ENCODE measurements at places on chromosomes 11 and 22.
A peak's percentile ranks its signal among the peaks of the same experiment; 100 is the strongest.

DNA sequence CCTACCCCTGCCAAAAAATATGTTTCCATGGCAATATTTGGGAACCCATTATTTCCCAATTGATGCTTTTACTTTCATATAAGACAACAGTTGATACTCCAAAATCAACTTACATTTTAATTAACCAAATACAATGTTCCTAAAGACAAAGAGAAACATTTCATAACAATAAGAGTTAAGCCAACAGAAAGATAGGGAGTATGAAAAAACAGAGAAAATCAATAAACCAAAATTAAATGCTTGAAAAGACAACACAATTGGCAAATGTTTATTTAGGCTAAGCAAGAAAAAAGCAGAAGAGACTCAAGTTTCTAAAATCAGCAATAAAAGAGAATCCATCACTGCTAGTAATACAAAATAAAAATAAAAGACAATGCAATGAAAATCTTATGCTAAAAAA is 123.1 kb upstream of the VPREB1 start:
- DNase-seq, result no peak

GRCh38 chr11:46896719-46897406 is 21.5 kb downstream of the LRP4 start:
- DNase-seq, result no peak

DNA sequence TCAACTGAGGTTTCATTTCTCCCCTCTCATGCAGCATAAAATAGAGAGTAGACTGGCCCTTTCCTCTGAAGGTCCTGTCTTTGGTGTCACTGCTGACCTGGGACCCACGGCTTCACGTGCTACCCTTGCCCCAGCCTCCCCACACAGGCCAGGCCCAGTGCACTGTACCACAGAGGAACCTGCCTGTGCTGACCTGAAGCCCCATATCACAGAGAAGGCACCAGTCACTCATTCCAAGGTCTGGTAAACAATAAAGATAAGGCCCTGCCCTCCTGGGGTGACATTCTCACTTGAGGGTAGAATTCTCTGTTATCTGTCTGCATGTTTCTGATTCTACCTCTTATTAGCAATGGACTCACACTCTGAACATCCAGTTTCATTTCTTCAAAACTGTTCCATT is 51.3 kb downstream of the RPL27A start:
- no peak for DNase-seq

GRCh38 chr11:132605825-132606570 is 926.3 kb downstream of the OPCML start:
- DNase-seq, result no peak

- peak; percentile 14 for DNase-seq
Measured at GRCh38 chr11:119107538-119108145, 498 bp downstream of the C2CD2L start.

- no peak for DNase-seq
Measured at GRCh38 chr11:69231466-69232018, 62.4 kb upstream of the MYEOV start.

GRCh38 chr11:13101644-13102512 is 92.8 kb downstream of the RASSF10 start:
- DNase-seq, result no peak

GRCh38 chr11:130588471-130588870 is 140.0 kb downstream of the ADAMTS15 start:
- no peak for DNase-seq

DNA sequence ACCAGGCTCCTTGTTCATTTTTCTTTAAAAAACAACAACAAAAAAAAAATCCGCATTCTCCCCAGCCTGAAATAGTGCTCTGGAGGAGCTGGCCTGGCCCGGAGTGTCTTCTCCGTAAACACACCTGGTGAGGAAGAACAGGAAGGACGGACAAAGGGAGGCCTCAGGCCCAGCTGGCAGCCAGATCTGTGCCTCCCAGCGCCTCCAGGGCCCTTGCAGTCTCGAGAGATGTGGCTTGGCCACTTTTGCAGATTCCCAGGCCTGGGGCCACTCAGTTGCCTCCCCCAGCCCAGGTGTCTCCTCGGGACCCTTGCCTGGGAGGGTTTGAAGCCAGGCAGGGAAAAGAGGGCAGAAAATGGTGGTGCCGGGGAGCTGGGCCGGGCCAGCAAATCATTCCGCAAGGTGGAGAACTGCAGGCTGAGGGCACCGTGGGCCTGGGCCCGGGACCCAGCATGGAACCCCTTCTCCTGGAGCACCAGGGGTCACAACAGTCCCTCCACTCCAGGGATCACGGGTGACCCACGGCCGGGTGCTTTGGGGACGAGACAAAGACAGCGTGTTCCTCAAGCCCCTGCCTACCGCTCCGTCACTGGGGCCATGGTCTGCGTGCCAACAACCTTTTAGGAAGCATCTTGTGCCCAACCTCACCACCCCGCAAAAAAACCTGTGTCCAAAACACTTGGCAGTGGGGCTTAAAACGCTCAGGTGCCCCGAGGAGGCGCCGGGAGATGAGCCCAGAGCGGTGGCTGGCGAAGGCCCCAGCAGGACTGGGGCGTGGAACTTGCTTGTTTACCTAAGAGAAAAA is 67.1 kb upstream of the WNT7B start:
- peak; percentile 22 for DNase-seq

DNA sequence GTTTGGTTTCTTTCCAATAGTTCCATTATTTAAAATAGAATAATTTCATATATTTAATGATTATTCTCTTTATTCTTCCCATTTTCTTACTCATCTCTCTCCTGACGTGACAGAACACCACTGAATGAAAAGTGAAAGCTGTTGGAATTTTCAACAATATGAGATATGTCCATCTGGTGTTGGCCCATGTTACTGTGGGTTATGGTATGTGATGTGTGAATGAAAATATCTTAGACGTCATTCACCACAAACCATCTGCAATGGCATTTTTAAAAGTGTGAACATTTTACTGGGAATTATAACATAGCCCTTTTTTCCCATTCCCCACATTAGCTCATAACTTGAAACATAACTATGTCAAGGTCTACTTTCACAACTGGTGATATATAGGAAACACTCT is 11.3 kb upstream of the OR5M1 start:
- no peak for DNase-seq

DNA sequence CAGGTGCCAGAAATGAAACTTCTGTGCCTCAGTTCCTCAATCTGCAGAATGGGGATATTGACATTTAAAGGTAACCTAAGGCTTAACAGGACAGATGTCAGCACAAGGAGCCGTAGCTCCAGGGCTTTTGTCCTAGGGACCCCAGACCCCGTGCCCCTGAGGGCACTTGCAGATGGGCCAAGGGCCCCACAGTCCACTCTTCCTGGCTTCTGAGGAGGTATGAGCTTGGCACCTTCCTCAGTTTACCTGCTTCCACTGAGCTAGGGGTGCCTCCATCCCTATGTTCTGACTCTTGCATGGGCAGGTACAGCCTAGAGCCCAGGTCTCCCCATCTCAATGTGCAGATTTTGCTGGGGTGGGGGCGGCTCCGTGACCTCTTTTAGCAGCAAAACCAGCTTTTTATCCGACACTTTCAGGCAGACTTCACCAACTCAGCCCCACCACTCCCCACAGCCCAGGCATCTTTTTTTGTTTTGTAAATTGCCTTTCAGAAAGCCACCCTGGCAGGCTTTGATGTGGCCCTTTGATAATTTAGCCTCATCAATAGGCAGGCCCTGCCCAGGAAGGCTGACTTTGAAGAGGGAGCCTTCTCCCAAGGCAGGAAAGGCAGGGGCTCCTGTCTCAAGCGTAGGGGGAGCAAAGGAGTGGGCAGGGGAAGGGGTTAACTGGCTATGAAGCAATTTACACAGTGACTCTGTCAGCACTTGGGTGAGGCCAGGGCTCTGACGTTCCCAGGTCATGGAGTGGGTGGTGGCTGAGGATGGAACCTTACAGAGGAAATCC is 23.7 kb upstream of the FGF3 start:
- DNase-seq, result no peak

DNA sequence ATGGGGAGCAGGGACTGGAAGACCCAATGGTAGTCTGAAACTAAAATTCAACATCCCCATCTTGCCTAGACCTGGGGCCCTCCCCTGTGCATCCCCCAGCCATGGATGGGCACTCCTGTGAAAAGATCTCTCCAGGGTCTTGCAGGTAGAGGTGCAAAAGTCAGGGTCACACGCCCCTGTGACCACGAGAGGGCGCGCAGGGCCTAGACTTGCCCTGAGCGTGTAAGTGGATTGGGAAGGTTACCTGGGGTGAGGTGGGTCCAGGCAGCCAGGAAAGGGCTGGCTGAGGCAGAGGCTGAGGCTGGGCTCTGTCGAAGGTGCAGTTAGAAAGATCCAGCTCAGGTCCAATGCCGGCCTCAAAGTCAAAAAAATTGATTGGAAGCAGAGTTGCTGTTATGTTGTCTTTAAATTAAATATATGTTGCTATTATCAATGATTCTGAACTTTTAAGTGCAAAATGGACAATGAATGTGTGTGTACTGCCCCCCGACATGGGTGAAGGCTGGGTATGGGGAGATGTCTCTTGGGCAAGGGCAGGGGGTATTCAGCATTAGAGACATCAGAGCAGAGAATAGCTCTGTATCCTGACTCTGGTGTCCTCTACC is 4.8 kb upstream of the POU2F3 start:
- DNase-seq, result peak; percentile 57

- DNase-seq, result no peak
Measured at GRCh38 chr11:19845626-19846025, 133.0 kb downstream of the NAV2 start.

- no peak for DNase-seq
Measured at GRCh38 chr11:27039873-27040272, 742 bp upstream of the BBOX1 start.

Measured in stimulated activated CD4-positive, alpha-beta T cell treated with anti-CD3 and anti-CD28 coated beads, Interleukin-12 subunit alpha, Interleukin-12 subunit beta, amount 100 ng/mL, for 4 hours (primary cell).